ENCODE measurements at places on chromosomes 3 and 15.

GRCh38 chr3:16484216-16484615, 29.3 kb downstream of the RFTN1 start:
- DNase-seq, result no peak

DNA sequence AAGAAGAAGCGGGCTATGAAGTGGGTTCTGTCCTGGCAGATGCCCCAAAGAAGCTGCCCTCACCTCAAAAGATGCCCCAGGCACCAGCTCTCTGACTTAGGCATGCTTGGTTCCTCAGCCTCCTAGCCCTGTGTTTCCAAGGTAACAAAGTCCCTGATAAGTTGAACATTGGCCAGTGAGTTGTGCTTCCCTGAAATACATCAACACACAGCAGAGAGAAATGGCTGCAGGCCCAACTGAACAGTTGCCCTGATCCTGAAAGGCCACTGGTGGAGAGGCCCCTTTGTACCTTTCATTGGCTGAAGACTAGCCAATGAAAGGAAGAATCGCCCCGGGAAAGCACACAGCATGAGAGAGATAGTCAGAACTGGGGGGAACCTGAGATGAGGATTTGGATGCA, 169.9 kb upstream of the CTNNB1 start:
- DNase-seq, result no peak

GRCh38 chr3:37812499-37812896, 49.2 kb upstream of the CTDSPL start:
- no peak for DNase-seq

GRCh38 chr15:42073418-42073817, 20.9 kb downstream of the PLA2G4D start:
- DNase-seq, result no peak

DNA sequence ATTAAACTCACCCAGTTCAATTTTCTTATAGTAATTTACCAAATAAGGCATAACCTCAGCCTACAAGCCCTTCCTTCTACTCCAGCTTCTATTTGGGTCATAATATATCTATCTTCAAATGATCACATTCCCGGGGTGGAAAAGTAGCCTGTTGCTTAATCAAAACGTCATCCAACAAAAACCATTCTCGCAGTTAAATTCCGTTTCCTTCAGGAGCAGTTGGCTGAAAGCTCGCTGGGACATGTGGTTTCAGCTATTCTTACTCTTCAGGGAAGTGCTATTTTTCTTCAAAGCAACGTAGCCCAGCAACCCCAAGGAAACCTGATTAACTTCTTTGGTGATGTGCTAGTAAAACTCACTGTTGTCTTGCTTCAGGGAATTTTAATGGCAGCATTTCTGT, 59.6 kb downstream of the MAGI1 start:
- DNase-seq, result no peak

DNA sequence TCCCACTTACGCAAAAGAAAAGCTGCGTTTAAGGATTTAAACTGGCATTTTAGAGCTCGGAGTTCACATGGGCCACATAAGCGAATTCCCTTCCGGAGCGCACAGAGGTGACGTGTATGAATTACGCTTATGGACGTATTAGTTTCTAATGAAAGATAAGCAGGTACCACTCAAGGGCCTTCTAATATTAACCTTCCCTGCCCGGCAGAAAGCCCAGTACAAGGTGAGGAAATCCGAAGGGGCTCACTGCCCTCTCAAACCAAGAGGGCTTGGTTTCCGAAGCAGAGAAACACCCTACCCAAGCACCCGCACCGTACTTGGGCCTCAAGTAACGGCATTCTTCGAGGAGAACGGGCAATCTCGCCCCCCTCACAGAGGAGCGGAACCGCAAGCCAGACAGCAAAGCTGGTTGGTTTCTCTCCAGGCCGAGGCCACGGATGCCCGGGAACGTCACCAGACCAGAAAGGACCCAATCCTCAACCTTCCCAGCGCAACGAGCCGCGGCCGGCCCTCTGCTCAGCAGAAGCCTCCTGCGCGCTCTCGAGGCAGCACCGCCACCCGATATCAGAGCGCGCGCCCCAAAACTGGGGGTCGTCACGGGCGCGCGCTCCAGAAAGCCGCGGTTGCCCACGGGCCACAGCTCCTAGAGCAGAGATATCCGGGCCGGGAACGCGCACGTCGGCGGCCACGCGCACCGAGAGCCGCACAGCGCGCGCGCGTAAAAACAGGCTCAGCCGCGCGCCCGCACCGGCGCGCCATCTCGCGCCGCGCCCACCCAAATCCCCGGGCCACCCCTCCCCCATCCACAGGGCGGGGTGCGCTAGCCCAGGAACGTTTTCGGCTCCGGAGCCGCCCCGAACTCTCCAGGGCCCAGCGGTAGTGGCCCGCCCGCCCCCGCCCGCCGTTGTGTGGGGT, 676 bp downstream of the QRICH1 start:
- DNase-seq, result peak; percentile 90

- no peak for DNase-seq
Observed at GRCh38 chr3:120693439-120694171, 11.6 kb upstream of the HGD start.

- DNase-seq, result no peak
Observed at GRCh38 chr3:136186846-136187245, 9.3 kb downstream of the MSL2 start.
